ENCODE measurements at places on chromosomes 7 and 10. TPM values are rescaled to one million over a fixed set of nuclear protein-coding genes. Genes with fewer than 3 reads are reported as not detected.
A peak's percentile ranks its signal among the peaks of the same experiment; 100 is the strongest.

GRCh38 chr10:122381680-122382079 is 7.2 kb downstream of the PLEKHA1 start:
- H3K27ac ChIP-seq, result no peak overlapping the region
- no peak for DNase-seq
- H3K4me1 ChIP-seq, result peaks cover 18% of the 10 kb centered on the region
- no peaks in the 10 kb centered on the region for H3K27me3 ChIP-seq
- H3K4me3 ChIP-seq, result no peak overlapping the region

DNA sequence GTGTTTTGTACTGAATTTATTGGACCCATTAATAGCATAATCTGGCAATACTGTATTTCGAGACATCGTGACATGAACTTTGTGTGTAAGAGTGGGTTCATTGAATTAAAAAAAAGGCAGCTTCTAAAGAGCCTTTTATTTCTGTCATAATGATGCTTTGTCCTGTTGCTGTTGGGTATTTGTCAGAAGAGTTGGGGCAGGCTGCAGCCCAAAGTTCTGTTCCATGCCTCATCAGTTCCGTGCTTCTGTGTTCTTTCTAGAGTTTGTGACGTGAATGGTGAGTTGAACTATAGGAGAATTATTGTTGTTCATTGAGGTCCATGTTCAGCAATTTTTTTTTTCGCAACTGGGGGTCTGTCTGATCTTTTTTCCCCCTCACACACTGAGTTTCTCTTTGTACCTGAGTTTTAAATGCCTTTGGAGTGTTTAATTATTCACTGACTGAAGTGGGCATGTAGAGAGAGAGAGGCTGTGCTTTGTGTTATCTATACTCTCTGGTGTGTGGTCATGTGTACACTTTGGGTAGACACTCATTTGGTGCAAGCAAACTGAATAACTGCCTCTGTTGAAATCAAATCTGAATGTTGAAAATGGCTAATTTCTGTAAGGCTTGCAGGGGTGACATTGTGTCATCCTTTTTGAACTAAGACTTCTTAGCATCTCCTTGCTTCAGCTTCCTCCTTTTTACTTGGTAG is 69.8 kb downstream of the ADD3 start:
- no peak for DNase-seq
- peak overlapping the region; percentile 54 for H3K4me3 ChIP-seq
- no peaks in the 10 kb centered on the region for H3K36me3 ChIP-seq
- peak overlapping the region; percentile 66 for H3K27ac ChIP-seq

DNA sequence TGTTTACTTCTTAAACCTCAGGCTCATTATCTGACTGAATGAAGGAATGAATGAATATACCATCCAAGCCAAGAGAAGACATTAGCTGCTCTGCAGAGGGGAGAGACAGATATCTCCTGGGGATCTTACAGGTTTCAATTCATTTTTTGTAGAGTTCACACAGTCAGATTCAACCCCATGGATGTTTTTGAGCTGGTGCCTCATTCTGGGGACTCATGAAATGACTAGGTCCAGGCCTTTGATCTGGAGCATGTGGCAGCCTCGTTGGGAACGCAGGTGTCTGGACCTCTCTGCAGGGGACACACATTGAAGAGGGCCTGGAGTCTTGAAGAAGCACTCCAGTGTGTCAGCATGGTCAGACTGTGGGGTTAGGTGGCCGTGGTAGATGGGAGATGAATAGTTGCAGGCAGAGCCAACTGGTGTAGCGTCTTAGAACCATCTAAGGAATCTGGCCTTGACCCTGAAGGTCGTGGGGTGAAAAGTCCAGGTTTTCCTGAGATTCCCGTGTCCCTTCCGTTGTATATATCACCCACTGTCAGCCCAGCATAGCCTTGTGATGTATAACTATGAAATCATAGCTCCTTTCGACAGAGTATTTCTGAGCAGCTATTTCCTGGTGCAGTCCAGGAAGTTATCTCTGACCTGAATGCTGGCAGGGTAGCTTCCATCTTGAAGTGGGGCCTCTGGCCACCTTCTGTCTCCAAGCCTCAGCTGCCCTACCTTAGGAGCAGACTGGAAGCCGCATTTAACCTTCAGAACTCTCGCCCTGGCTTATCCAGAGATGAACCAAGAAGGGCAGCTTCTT is 22.3 kb downstream of the BTBD16 start:
- no peak for DNase-seq
- H3K36me3 ChIP-seq, result no peaks in the 10 kb centered on the region
- no peaks in the 10 kb centered on the region for H3K27me3 ChIP-seq
- peaks cover 24% of the 10 kb centered on the region for H3K4me1 ChIP-seq
- no peak overlapping the region for H3K27ac ChIP-seq

- DNase-seq, result no peak
- H3K27me3 ChIP-seq, result no peaks in the 10 kb centered on the region
- peaks cover 56% of the 10 kb centered on the region for H3K4me1 ChIP-seq
- H3K27ac ChIP-seq, result peak overlapping the region; percentile 43
- peak overlapping the region; percentile 13 for H3K4me3 ChIP-seq
Observed at GRCh38 chr7:43591558-43592180, 8.8 kb downstream of the STK17A start.

- H3K27ac ChIP-seq, result no peak overlapping the region
- no peak for DNase-seq
- H3K4me1 ChIP-seq, result no peaks in the 10 kb centered on the region
- no peaks in the 10 kb centered on the region for H3K36me3 ChIP-seq
Observed at GRCh38 chr7:98334081-98334480, 52.6 kb downstream of the BRI3 start.

DNA sequence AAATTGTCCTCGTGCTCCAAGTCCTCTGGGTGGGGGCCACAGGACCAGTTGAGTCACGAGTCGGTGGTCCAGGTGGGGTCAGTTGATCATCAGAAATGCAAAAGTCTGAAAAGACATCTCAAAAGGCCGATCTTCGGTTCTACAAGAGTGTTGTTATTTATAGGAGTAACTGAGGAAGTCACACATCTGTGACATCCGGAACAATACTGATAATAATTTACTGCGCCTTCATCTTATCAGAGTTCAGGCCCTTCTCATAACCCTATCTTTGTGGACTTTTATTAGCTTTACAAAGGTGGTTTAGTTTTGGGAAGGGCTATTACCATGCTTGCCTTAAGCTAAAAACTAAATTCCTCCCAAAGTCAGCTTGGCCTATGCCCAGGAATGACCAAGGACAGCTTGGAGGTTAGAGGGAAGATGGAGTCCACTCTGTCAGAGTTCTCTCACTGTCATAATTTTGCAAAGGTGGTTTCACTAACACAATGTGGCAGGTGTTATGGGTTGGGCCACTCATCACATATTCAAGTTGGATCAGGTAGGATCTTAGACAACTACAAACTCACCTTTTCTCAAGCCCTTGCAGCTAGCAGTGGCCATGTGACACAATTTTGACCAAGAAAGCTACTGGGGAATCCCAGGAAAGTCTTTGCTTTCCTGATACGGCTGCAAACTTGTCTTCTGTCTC is 54.7 kb upstream of the CHST3 start:
- no peak overlapping the region for H3K4me3 ChIP-seq
- H3K27ac ChIP-seq, result no peak overlapping the region
- H3K4me1 ChIP-seq, result no peaks in the 10 kb centered on the region
- DNase-seq, result no peak
- no peaks in the 10 kb centered on the region for H3K27me3 ChIP-seq
- no peaks in the 10 kb centered on the region for H3K36me3 ChIP-seq

GRCh38 chr10:132365102-132365501 is 31.9 kb upstream of the PWWP2B start:
- no peak overlapping the region for H3K27ac ChIP-seq
- no peaks in the 10 kb centered on the region for H3K27me3 ChIP-seq
- peaks cover 5% of the 10 kb centered on the region for H3K36me3 ChIP-seq
- no peak overlapping the region for H3K4me3 ChIP-seq
- no peak for DNase-seq

DNA sequence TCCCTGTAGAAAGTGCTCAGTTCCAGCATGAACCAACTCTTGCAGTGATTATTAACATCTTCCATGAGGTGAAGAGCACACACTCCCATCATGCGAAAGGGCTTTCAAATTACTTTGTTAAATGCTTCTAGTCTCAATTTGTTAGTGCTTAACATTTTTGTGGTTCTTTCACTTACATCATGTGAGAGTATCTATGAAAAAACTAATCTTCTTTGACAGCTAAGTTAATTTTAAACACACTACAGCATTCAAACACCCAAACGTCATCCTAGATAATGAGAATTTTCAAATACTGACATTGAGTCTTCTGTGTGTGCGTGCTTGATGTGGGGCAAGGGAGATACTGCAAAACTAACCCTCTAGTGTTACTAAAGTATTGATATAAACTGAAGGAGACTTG is 84.8 kb downstream of the ETV1 start:
- no peak overlapping the region for H3K4me3 ChIP-seq
- no peaks in the 10 kb centered on the region for H3K27me3 ChIP-seq
- peaks cover 7% of the 10 kb centered on the region for H3K4me1 ChIP-seq
- no peak overlapping the region for H3K27ac ChIP-seq
- DNase-seq, result no peak

- H3K27me3 ChIP-seq, result no peaks in the 10 kb centered on the region
- peaks cover 39% of the 10 kb centered on the region for H3K4me1 ChIP-seq
- H3K36me3 ChIP-seq, result no peaks in the 10 kb centered on the region
- no peak overlapping the region for H3K4me3 ChIP-seq
Observed at GRCh38 chr10:17022896-17023295, 106.7 kb downstream of the CUBN start.

DNA sequence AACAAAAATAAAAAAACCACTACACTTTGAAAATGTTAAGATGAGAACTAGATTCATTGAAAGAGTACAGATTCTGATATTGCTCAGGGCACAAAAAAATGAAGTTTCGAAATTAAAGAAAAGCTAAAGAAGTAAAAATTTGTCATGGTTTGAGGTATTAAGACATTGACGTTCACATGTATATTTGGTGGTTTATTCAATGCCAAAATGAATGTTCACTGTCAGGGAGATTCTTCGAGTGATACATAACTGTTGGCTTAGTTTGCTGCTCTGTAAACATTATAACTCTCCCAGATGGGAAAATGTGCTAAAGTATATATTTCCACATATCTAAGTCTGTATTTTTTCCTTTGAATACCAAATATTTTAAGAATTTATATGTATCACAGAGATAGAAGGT is 345.0 kb downstream of the SEMA3D start:
- DNase-seq, result no peak
- H3K4me1 ChIP-seq, result no peaks in the 10 kb centered on the region
- no peak overlapping the region for H3K4me3 ChIP-seq
- no peaks in the 10 kb centered on the region for H3K27me3 ChIP-seq
- no peaks in the 10 kb centered on the region for H3K36me3 ChIP-seq

DNA sequence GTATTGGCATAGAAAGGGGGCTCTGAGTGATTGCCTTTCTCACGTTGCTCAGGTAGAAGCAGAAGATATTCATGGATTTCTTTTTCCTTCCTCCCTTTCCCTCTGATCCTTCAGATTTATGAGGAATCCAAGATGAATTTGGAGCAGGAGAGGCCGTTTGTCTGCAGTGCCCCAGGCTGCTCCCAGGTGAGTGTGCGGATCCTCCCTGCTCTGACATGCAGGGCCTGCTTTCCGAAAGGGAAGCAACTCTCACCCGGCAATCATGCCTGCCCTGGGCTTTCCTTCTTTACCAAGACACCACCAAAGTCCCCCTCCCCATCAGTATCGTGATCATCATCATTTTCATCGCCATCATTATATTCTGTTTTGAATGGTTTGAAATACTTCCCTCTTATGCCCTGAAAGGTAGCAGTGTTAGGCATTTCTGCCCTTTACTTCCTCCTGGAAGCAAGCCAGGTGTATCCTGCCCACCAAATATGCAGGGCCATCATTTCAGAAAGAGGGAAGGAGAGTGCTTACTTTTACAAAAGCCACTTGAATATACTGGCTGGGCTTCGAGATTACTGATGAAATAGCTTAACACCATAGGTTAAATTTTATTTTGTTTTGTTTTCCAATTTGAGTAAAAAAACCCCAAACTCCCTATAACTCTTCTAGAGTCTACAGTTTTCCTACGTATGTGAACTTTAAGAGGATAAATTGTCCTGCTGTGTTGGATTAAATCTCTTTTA is 75.9 kb downstream of the CREB5 start:
- no peak overlapping the region for H3K27ac ChIP-seq
- no peak overlapping the region for H3K4me3 ChIP-seq
- H3K27me3 ChIP-seq, result no peaks in the 10 kb centered on the region
- H3K4me1 ChIP-seq, result no peaks in the 10 kb centered on the region
- H3K36me3 ChIP-seq, result no peaks in the 10 kb centered on the region
- no peak for DNase-seq

DNA sequence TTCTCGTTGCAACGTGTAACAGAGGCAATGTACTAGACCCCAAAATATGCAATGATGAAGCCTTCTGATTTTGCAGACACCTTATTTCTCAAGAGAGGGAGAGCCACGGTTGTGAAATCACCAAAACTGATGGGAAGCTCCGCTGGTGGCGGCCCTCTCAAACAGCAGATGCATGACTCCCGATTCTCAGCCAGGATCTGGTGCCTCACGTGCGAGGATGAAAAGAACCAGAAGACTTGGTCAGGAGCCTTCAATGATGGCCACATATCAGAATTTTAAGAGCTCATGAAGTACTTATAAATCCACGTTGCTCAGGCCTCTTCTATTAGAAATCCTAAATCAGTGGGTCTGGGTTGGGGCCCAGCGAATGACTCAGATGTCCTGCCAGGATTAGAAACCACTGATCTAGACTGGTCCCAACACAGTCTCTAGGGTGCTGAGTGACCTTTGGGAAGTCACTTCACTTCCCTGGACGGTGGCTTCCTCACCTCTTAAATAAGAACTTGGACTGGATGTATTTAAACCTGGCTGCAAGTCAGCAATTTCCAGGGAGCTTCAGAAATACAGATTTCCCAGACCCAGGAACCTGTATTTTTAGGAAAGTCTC is 41.9 kb upstream of the FAM180A start:
- DNase-seq, result no peak
- no peak overlapping the region for H3K4me3 ChIP-seq
- no peaks in the 10 kb centered on the region for H3K36me3 ChIP-seq
- H3K4me1 ChIP-seq, result no peaks in the 10 kb centered on the region
- peaks cover 2% of the 10 kb centered on the region for H3K27me3 ChIP-seq

DNA sequence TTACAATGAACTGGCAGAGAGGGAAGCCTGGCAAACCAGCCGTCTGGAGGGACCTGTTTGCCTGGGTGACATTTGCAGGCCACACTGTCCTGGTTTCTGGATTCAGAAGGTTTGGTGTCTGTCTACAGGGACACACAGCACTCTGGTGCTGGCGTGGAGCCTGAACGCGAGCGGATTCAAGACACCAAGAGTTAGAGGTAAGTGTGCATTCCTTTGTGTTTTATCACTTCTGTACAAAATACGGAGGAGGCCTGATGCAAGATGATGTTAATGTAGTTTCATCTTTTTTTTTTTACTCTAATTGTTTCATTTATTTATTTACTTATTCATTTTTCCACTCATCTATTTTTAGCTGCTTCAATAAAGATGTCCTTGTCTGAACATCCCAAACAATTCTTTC is 485.3 kb upstream of the ADARB2 start:
- no peak overlapping the region for H3K4me3 ChIP-seq
- H3K36me3 ChIP-seq, result no peaks in the 10 kb centered on the region
- no peaks in the 10 kb centered on the region for H3K27me3 ChIP-seq
- no peak for DNase-seq
- H3K27ac ChIP-seq, result no peak overlapping the region

Gene KCP
- total RNA-seq, result 0.11 TPM

Gene SFRP4
- not detected for total RNA-seq

Gene CTBP2
- total RNA-seq, result not detected

Gene IFIT1
- total RNA-seq, result 5.1 TPM

Gene CYREN
- 14.0 TPM for total RNA-seq

Gene SFXN3
- 43.2 TPM for total RNA-seq

Gene SRRM3
- not detected for total RNA-seq

Gene NKX1-2
- not detected for total RNA-seq

Gene ASB10
- not detected for total RNA-seq

Gene OPALIN
- not detected for total RNA-seq

Gene SLC29A4
- total RNA-seq, result 0.39 TPM

Gene PILRA
- total RNA-seq, result 5.3 TPM

Data from CD4-positive, alpha-beta T cell (primary cell).